H1 (cell line): ENCODE measurements at places on chromosomes 4 and X. TPM values are rescaled to one million over a fixed set of nuclear protein-coding genes. Genes with fewer than 3 reads are reported as not detected.

GRCh38 chrX:54640103-54640690 lies 110.2 kb downstream of the GNL3L start:
- H3K27ac ChIP-seq = no peak overlapping the region; the same call in 1 of the 2 replicates
- no peak for DNase-seq
- no peaks in the 10 kb centered on the region; the same call in 1 of the 2 replicates for H3K4me1 ChIP-seq
- no peaks in the 10 kb centered on the region for H3K27me3 ChIP-seq
- no peaks in the 10 kb centered on the region for H3K36me3 ChIP-seq
- H3K4me3 ChIP-seq = peak overlapping the region; percentile 76; the same call in 1 of the 2 replicates

- H3K27ac ChIP-seq = no peak overlapping the region
- no peaks in the 10 kb centered on the region for H3K36me3 ChIP-seq
- no peaks in the 10 kb centered on the region for H3K27me3 ChIP-seq
- H3K4me3 ChIP-seq = no peak overlapping the region
- H3K4me1 ChIP-seq = peaks cover 8% of the 10 kb centered on the region; the same call in 1 of the 2 replicates
These were observed 41.9 kb downstream of the CNOT6L start for GRCh38 chr4:77777135-77777807.

- no peak overlapping the region for H3K27ac ChIP-seq
- no peak overlapping the region for H3K4me3 ChIP-seq
- no peaks in the 10 kb centered on the region for H3K36me3 ChIP-seq
- DNase-seq = no peak
- no peaks in the 10 kb centered on the region for H3K27me3 ChIP-seq
- no peaks in the 10 kb centered on the region for H3K4me1 ChIP-seq
These were observed 215.5 kb downstream of the PDGFC start for GRCh38 chr4:156756118-156756517.

NEIL3 gene
- 3.5 and 5.5 TPM in 2 replicates for polyA plus RNA-seq

DNA sequence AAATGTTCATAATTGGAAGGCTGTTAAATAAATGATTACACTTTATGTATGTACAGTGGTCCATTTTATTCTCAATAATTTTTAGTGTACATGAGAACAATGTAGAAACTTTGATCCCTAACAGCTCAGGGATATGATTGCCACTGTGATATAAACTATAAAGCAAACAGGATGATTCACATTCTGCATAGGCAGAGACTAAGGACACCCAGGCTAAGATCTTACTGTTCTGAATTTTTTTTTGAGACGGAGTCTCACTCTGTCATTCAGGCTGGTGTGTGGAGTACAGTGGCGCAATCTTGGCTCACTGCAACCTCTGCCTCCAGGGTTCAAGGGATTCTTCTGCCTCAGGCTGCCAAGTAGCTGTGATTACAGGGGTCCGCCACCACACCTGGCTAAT lies 186.6 kb downstream of the PDGFC start:
- no peak overlapping the region for H3K4me3 ChIP-seq
- no peaks in the 10 kb centered on the region for H3K36me3 ChIP-seq
- no peak for DNase-seq
- no peaks in the 10 kb centered on the region for H3K27me3 ChIP-seq
- no peak overlapping the region for H3K27ac ChIP-seq

GRCh38 chrX:55056820-55057674 lies 17.8 kb upstream of the PAGE2B start:
- no peak overlapping the region for H3K4me3 ChIP-seq
- H3K27ac ChIP-seq = no peak overlapping the region
- no peak for DNase-seq
- H3K4me1 ChIP-seq = no peaks in the 10 kb centered on the region
- H3K27me3 ChIP-seq = no peaks in the 10 kb centered on the region

DNA sequence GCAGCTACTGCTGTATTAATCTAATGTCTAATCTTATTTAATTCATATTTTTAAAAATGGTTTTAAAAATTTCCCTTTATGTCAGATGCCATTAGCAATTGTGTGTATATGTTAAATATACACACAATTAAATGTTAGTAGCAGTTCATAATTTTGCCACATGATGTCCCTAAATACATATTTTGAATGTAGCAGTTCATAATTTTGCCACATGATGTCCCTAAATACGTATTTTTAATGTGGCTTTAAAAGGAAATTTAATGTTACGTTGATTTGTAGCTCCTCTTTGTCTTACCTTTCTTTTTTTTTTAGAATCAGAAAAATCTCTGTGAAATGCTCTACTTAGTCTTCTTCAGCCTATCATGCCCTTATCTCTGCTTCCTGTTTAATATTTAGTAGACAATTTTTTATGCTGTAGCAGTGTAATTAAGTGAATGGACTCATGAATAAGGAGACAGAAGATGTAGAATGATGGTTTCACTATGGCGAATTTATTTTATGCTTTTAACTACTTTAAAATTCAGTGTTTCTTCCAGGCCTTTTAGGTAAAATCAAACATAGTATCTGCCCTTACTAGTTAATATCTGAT lies 26.1 kb downstream of the RBM46 start:
- no peak overlapping the region for H3K4me3 ChIP-seq
- no peak overlapping the region for H3K27ac ChIP-seq
- no peaks in the 10 kb centered on the region for H3K4me1 ChIP-seq
- no peak for DNase-seq

DNA sequence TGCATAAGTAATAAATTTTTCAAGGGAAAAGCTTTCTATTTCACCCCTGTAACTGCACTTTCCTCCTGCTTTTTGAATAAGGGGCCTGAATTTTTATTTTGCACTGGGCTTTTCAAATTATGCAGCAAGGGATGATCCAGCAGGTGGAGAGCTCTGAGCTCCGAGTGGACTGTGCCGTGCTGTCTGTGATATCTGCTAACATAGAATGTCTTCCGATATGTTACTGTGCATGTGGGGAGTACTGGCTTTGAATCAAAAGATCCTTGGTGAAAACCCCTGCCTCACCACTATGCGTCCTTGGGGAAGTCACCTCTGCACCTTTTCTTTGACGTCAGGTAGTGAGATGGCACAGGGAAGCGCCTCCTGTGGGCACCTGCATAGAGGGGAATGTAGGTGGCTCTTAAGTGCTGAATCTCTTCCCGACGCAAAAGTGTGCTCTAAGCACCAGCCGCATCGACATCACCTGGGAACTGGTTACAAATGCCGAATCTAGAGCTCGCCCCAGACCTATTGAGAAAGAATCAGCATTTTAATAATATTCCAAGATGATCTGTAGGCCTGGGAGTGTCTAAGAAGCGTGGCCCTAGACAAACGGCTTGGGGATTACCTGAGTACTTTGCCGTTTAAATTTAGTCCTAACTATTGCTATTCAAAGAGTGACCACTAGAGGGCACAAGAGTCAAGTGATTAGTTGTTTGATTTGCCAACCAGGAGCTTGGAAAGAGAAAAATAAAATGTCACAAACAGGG lies 19.2 kb upstream of the WFS1 start:
- H3K27me3 ChIP-seq = no peaks in the 10 kb centered on the region; the same call in 1 of the 2 replicates
- H3K27ac ChIP-seq = no peak overlapping the region
- H3K4me1 ChIP-seq = peaks cover 5% of the 10 kb centered on the region; the same call in 1 of the 2 replicates
- DNase-seq = no peak
- H3K36me3 ChIP-seq = no peaks in the 10 kb centered on the region
- peak overlapping the region; percentile 28; the same call in 1 of the 2 replicates for H3K4me3 ChIP-seq

DNA sequence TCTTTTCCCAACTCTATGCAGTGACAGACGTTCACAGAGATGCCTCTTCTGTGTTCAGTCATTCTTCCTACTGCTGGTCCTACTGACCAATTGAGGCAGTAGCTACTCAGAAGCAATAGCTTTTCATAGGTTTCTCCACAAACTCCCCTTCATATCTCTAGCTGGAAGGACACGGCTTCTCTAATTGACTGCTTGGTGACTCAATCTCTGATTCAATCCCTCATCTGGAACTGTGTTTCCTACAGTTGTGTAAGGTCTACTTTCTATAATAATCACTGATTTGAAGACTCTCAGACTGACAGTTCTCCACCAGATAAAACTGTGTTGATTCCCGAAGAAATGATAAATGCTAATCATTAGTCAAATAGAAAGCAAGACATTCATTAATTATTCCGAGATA lies 111.5 kb downstream of the DTHD1 start:
- H3K27me3 ChIP-seq = no peaks in the 10 kb centered on the region
- H3K4me1 ChIP-seq = no peaks in the 10 kb centered on the region
- no peak overlapping the region for H3K4me3 ChIP-seq

GRCh38 chr4:108834166-108834834 lies 71.4 kb upstream of the ETNPPL start:
- H3K4me1 ChIP-seq = no peaks in the 10 kb centered on the region
- H3K36me3 ChIP-seq = no peaks in the 10 kb centered on the region
- no peak for DNase-seq
- no peak overlapping the region for H3K4me3 ChIP-seq
- H3K27ac ChIP-seq = no peak overlapping the region
- H3K27me3 ChIP-seq = no peaks in the 10 kb centered on the region

DNA sequence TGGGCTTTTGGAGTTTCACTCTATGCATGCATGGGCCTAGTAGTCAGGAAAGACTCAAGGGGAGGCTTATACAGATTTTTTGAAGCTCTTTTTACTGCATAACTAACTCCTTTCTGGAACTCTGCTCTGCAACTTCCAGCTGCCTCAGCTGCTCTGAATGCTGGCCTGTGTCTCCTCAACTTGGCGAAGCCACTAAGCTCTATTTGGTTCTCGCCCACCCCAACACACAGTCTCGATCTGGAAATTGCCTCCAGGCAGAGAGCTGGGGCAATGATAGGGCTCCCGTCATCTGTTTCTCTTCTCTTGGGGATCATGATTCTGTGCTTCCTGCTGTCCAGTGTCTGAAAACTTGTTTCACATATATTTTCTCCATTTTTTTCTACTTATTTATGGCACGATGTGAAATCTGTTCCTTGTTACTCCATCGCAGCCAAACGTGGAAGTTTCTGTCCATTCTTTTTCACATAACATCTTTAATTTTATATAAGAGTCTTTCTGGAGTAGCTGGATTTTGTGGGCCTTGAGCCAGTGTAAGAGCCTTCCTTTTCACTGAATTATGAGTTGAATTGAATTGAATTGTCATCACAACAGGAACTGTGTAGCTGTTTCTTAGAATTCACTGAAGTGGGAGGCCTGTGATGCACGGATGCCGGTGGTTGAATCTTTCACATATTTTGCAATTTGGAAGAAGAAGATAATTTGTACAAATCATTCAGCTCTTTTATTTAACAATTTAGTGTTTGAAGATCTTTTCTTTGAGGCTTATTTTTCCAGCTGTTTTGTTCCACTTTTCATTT lies 9.0 kb downstream of the ZNF275 start:
- H3K4me3 ChIP-seq = no peak overlapping the region
- no peaks in the 10 kb centered on the region; the same call in 1 of the 2 replicates for H3K4me1 ChIP-seq
- H3K27me3 ChIP-seq = no peaks in the 10 kb centered on the region
- H3K27ac ChIP-seq = no peak overlapping the region
- H3K36me3 ChIP-seq = peaks cover 11% of the 10 kb centered on the region

RAI2 gene
- 0.60 and 0.96 TPM in 2 replicates for polyA plus RNA-seq

- H3K4me1 ChIP-seq = peaks cover 5% of the 10 kb centered on the region; the same call in 1 of the 2 replicates
- H3K27ac ChIP-seq = no peak overlapping the region
- H3K27me3 ChIP-seq = no peaks in the 10 kb centered on the region
- H3K36me3 ChIP-seq = no peaks in the 10 kb centered on the region
- no peak overlapping the region for H3K4me3 ChIP-seq
- no peak for DNase-seq
These were observed 4.9 kb upstream of the WDFY3 start for GRCh38 chr4:84971319-84971932.

HELQ gene
- 4.7 and 5.9 TPM in 2 replicates for polyA plus RNA-seq
